ENCODE measurements at places on chromosomes 6 and 20.

GRCh38 chr20:41413169-41413568 is 46.6 kb upstream of the EMILIN3 start:
- DNase-seq, result no peak

- no peak for DNase-seq
These were observed 45.1 kb downstream of the KHDC1L start for GRCh38 chr6:73180076-73180738.

- no peak for DNase-seq
These were observed 315.6 kb downstream of the TPBG start for GRCh38 chr6:82679232-82679631.

GRCh38 chr6:101676187-101676586 is 282.7 kb downstream of the GRIK2 start:
- no peak for DNase-seq

GRCh38 chr20:42192321-42192720 is 574.1 kb upstream of the CHD6 start:
- DNase-seq, result no peak

DNA sequence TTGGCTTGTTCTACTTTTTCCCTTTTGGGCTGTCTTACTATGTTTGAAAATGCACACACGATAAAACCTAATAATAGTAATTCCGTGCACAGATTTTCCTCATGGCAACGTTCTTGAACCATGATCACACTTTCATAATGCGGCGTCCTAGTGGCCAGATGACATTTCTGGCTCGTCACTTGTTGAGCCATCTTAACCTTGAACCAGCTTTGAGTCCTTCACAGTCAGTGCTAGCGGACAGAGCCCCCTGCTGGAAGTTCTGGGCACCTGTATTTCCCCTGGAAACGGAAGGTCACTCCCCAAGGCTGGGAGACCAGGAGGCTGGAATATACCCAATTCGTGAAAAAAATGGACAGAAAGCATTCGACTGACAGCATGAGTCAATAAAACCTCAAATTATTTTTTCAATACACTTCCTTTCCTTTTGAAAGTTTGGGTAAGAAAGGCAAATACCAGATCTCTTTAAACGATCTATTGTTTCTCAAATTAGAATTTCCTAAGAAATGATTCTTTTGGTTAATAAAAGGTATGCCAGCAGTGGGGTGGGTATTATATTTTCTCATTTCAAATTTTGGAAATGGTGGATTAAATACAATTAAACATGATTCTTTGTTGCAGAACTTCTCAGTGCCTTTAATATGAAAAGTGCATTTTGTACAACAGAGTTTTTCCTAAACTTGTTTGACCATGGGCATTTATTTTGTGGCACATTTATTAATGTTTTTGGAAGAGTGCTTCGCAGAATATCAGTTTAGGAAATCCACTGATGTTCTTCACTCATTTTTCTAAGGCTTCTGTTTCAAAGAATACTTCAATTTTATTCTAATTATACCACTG is 542.3 kb downstream of the QKI start:
- peak; percentile 25 for DNase-seq

GRCh38 chr6:102742028-102742427 is 1348.5 kb downstream of the GRIK2 start:
- DNase-seq, result no peak

DNA sequence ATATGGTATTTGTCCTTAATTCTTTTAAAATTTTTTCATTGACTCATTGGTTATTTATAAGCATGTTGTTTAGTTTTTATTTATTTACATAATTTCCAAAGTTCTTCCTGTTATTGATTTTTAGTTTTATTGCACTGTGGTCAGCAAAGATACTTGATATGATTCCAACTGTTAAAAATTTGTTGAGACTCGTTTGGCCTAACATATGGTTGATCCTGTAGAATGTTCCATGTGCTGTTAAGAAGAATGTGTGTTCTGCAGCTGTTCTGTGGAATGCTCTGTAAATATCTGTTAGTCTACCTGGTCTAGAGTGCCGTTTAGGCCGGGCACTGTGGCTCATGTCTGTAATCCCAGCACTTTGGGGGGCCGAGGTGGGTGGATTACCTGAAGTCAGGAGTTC is 197.7 kb downstream of the CD109 start:
- DNase-seq, result no peak

- DNase-seq, result no peak
These were observed 80.8 kb downstream of the RCAN2 start for GRCh38 chr6:46410334-46410953.

DNA sequence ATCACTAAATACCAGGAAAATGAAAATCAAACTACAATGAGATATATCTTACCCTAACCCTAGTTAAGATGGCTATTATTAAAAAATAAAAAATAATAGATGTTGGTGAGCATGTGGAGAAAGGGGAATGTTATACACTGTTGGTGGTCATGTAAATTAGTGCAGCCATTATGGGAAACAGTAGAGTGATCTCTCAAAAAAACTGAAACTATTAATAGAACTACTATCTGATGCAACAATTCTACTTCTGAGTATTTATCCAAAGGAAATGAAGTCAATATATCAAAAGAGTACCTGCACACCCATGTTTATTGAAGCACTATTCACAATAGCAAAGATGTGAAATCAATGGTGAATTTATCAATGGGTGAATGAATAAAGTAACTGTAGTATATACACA is 48.6 kb downstream of the HLA-A start:
- DNase-seq, result no peak

DNA sequence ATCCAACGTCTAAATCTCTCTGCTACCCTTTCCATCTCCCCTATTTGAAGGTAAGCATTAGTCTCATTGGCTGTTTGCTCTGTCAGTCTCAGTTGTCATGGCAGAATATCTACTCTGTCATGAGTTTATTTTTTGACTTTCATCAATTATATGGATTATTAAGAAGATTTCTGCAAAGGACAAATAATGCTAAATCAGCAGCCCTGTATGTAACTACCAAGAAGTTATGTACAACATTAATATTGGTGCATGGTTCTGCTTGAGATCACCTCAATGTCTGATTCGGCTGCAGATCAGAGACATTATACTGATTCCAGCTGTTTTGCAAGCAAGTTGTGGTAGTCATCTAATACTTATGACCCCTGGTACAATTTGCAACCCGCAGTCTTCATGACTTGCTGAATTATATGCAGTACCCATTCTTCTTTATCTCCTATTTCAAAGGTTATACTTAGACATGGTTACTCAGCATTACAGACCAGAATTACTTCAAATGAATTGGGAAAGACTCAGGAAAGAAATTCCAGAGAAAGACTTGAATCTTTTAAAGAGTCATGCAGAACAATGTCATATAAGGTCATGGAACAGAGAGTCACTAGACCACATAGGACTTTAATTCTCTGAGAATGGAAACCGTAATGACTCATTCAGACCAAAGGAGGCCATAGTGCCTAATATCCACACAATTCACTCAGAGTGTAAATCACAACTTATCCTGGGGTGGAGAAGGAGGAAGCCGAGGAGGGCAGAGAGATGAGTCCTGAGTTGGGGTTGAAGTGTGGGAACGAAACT is 201.4 kb downstream of the IBTK start:
- DNase-seq, result no peak

GRCh38 chr6:15871276-15871675 is 208.4 kb upstream of the DTNBP1 start:
- DNase-seq, result no peak

DNA sequence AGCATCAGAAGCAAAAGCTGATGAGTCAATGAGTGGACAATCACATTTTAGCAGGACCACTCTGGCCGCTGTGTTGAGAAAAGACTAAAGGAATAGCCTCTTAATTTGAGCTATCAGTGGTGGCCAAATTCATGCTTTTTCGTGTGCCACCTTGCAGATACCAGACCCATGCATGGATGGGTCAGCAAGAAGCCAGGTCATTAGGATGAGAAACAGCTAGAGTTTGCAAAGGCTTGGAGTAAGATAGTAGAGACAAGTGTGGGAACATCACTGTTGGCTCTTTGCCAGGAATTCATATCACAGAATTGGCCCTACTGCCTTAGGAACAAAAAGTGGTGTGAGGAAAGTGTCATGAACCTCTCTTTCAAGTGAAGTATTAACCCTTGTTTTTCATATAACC is 25.5 kb downstream of the MRAP2 start:
- DNase-seq, result no peak

- no peak for DNase-seq
These were observed 8.0 kb upstream of the RAET1E start for GRCh38 chr6:149905911-149906371.

GRCh38 chr6:109759098-109759955 is 68.2 kb downstream of the FIG4 start:
- no peak for DNase-seq

GRCh38 chr6:155212106-155212505 is 51.7 kb upstream of the CLDN20 start:
- no peak for DNase-seq

- DNase-seq, result no peak
These were observed 8.1 kb upstream of the CCN5 start for GRCh38 chr20:44707018-44707579.

DNA sequence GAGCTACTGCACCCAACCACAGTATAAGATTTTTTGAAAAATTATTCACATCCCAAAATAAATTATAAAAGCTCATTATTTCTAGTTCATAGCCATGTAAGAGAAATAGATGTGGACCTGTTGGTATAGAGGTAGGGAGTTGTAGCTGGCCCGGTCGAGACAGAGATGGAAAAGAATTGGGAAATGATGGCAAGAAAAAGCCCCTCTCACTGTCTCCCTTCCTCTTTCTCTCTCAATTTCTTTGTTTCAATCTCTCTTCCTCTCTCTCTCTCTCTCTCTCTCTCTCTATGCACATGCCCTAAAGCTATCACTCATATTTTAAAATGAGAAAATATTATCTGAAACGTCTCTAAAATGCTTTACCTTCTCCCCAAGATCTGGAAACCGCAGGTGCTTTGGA is 80.7 kb upstream of the CD83 start:
- no peak for DNase-seq

DNA sequence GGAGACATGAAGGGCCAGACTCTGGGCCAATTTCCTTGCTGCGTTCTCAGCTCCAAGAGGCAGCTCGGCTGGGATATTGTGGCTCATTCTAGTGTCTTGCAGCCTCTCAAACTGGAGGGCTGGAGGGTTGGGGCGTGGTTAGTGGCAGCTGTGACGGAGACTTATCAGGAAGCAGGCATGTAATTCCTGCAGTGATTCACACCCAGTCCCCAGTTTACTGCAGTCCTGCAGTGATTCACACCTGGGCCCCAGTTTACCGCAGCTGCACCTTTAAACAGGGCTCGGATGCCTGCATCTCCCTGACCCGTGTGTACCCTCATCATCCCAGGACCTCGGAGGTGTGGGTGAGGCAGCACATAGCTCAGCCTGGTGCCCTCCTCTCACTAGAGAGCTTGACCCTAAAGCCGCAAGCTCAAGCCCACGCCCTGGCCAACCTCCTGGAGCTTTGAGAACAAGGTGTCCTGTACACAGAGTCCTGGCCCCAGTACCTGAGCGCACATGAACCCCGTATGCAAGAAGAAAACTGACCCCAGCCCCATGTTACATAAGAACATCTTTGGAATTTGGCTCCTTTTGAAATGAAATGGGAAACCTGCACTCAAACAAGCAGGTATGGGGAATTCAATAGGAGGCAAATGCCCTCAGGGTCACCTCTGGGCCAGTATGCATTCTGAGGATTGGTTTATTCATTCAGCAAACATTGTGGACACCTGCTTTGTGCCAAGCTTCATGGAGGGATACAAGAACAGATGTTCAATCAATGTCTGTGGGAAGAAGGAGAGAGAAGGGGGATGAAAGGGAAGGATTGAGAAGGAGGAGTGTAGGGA is 55.3 kb upstream of the FAM83D start:
- peak; percentile 34 for DNase-seq

DNA sequence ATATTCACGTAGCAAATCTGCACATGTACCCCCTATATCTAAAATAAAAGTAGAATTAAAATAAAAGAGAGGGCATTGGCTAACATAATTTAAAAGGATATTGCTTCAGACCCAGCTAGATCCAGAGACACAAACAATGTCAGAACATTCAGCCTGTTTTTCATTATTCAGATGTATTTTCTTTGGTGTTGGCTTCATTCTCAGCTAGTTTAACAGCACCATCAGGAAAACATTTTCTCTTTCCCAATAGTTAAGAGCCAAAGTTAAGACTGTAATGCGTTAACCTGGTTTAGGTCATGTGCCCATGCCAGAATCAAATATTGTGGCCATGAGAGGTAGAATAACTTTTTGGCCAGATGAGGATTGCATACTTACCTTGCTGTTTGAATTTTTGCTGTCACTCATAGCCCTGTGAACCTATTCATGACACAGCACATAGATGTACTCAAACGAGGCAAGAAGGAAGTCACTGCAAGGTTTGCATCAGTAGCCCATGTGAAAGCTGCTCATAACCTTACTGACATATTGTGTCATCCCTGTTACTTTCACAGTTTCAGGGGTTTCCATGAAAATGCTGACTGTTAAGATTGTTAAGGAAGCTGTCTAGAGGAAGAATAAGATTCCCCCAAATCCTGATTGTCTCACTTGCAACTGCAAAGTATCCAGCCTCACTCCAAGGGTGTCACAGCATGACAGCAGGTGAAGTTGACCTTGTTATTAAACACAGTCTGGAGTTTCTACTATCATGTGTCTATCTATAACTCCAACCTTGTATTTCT is 233.1 kb downstream of the PACRG start:
- DNase-seq, result no peak

- DNase-seq, result no peak
These were observed 117.6 kb downstream of the PERP start for GRCh38 chr6:137989664-137990063.

DNA sequence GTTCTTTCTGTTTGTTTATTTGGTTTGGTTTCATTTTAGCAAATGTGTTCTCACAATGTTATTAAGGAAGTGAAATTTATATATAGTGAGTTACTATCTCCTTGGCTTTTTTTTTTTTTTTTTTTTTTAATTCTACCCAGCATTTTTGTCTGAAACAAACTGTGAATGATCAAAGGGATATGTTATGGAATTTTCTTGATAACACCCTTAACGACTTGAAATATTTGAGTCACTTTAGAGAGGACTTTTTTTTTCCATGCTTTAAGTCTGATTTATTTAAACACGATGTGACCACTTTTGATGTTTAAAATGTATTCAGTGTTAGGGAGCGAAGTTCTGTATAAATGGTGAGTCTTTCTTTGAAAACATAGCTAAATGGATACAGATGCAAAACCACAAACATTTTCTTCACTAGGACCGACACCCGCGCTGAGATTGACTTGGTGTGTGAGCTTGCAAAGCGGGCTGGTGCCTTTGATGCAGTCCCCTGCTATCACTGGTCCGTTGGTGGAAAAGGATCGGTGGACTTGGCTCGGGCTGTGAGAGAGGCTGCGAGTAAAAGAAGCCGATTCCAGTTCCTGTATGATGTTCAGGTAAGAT is 149.7 kb downstream of the MTHFD1L start:
- no peak for DNase-seq

- no peak for DNase-seq
These were observed 1.1 kb downstream of the CDS2 start for GRCh38 chr20:5127859-5128424.

DNA sequence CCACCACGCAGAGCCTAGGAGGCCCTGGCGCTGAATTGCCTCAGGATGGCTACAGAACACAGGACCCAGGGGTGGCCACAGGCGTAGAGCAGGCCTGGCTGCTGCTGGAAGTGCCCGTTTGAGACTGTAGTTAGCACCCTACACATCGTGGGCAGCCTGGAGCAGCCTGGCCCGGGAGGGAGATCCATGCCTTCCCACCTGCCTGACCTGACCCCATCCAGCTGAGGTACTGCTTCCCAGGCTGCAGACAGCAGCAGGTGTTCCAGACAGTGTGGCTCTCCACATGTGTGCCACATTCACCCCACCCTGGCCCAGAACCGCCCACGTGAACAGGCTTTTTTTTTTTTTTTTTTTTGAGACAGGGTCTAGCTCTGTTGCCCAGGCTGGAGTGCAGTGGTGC is 20.9 kb upstream of the MAP1LC3A start:
- no peak for DNase-seq

Data from activated T-helper 1 cell treated with anti-CD3 and anti-CD28 coated beads, Interleukin-2, amount 50 U/mL, for 16 hours (primary cell).